ENCODE measurements at places on chromosomes 12 and 14. TPM values are rescaled to one million over a fixed set of nuclear protein-coding genes. Genes with fewer than 3 reads are reported as not detected.
A peak's percentile ranks its signal among the peaks of the same experiment; 100 is the strongest.

The SOX5 gene
- total RNA-seq, result 0.34 TPM

The RNF34 gene
- total RNA-seq, result 78.3 TPM

The SLCO1C1 gene
- total RNA-seq, result not detected

The ANO2 gene
- total RNA-seq, result not detected

The APOF gene
- not detected for total RNA-seq

The SYCP3 gene
- total RNA-seq, result 0.50 TPM

DNA sequence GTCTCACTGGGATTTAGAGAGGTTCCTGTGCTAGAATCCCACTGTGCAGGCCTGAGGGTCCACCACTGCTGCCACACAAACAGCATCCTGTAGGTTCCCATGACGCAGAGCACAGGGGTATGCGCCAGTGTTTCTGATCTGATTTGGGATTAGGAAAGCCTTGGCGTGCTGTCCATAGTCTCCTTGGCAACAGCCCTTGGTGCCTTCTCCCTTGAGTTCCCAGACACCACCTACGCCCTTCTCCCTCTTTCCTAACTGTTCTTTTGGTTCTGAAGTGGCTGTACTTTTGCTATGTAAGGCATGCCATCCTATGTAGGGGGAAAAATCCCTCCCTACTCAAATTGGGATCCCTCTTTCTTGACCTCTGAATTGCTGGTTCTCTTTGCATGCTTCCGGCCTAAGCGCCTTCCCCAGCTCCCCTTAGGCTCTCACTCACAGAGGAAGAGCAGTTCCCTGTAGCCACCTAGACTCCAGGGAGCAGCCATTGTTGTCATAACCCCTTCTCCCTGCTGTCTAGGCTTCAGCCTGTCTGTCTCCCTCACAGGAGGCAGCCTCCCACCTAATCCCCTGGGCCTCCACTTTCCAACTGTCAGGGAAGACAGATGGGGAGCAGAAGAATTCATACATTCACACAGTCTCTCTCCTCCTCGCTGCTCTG is 14.8 kb upstream of the RIC8B start:
- H3K27ac ChIP-seq, result peak overlapping the region; percentile 16

GRCh38 chr12:57907281-57907680 is 34.1 kb upstream of the ATP23 start:
- H3K27ac ChIP-seq, result no peak overlapping the region
- peaks cover 5% of the 10 kb centered on the region for H3K4me1 ChIP-seq
- H3K36me3 ChIP-seq, result no peaks in the 10 kb centered on the region
- no peak for DNase-seq
- peaks cover 43% of the 10 kb centered on the region for H3K27me3 ChIP-seq

DNA sequence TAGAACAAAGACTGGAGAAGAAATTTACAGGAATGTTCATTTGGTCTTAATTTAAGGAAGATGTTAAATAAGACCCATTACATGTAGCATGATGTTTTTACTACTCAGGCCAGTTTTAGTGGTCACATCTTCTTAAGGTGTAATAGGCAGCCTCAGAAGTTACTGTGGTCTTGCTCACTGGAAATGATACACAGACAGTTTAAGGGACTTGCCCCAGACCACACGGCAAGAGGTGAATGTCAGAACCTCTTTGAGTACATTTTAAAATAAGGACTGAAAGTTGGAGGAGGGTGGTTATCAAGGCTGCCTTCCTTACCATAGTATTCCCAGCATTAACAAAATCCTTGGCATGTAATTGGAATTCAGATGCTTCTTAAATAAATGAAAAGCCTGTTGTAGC is 37.9 kb downstream of the LRRK2 start:
- H3K27ac ChIP-seq, result no peak overlapping the region
- no peaks in the 10 kb centered on the region for H3K27me3 ChIP-seq
- no peak for DNase-seq
- H3K4me1 ChIP-seq, result no peaks in the 10 kb centered on the region

DNA sequence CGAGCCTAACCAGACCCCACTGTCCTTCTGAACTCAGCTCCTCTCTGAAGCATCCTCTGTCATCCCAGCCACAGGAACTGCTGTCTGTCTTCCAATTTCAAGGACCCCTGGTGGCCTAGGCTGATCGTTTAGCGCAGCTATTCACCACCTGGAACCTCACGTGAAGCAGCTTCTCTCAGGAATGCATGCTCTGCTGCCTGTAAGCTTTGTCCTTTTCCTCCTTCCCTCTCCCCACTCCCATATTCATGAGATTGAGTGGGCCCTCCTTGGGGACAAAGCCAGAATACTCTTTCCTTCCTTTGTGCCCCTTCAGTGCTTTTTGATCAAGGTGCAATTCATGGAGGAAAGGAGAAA is 17.2 kb downstream of the DPF3 start:
- no peak overlapping the region for H3K27ac ChIP-seq
- peaks cover 8% of the 10 kb centered on the region for H3K27me3 ChIP-seq
- no peaks in the 10 kb centered on the region for H3K36me3 ChIP-seq
- H3K4me1 ChIP-seq, result peaks cover 6% of the 10 kb centered on the region

DNA sequence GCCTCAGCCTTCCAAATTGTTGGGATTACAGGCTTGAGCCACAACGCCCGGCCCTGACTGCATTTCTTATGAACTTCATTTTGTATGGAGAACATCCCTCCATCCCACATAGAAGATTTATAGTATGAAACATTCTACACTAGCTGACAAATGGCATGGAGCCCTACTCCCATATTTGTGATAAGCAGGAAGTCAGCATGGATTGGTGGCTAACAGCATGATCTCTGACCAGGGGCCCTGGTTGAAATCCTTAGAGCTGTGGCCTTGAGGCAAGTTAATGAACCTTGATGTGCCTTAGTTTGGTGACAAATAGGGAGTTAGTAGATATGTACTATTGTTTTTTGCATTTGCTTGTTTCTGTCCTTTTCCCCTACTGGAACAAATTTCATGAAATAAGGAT is 12.3 kb downstream of the IFI27L1 start:
- no peaks in the 10 kb centered on the region for H3K36me3 ChIP-seq
- H3K4me1 ChIP-seq, result no peaks in the 10 kb centered on the region
- H3K4me3 ChIP-seq, result no peak overlapping the region

- H3K27ac ChIP-seq, result no peak overlapping the region
- H3K4me1 ChIP-seq, result no peaks in the 10 kb centered on the region
- H3K27me3 ChIP-seq, result peaks cover 24% of the 10 kb centered on the region
- no peaks in the 10 kb centered on the region for H3K36me3 ChIP-seq
- no peak overlapping the region for H3K4me3 ChIP-seq
- DNase-seq, result no peak
These were observed 44.0 kb upstream of the OTX2 start for GRCh38 chr14:56854325-56854724.

GRCh38 chr12:91804533-91804932 is 341.1 kb downstream of the BTG1 start:
- peaks cover 16% of the 10 kb centered on the region for H3K36me3 ChIP-seq
- H3K4me3 ChIP-seq, result no peak overlapping the region
- H3K4me1 ChIP-seq, result peaks cover 6% of the 10 kb centered on the region

DNA sequence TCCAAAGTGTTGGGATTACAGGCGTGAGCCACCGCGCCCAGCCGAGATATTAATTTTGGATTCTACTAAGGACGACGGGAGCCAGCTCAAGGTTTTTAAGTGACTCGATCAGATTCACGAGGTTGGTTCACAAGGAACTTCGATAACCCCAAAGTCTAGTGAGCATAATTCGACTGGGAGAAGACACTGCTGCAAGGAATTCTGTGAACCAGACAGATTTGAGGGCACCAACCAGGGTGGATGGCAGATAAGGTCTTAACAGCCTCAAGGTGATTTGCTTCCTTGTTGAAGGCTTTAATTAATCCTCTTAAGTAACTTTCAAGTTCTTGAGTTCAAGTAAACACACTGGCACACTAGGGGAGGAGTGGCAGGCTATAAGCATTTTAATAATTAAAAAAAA is 1.1 kb upstream of the KLHDC2 start:
- H3K4me3 ChIP-seq, result peak overlapping the region; percentile 96
- peaks cover 9% of the 10 kb centered on the region for H3K36me3 ChIP-seq
- H3K4me1 ChIP-seq, result peaks cover 31% of the 10 kb centered on the region
- no peak for DNase-seq
- H3K27ac ChIP-seq, result peak overlapping the region; percentile 100

- no peak for DNase-seq
- H3K27me3 ChIP-seq, result no peaks in the 10 kb centered on the region
- no peaks in the 10 kb centered on the region for H3K4me1 ChIP-seq
- no peak overlapping the region for H3K27ac ChIP-seq
- H3K4me3 ChIP-seq, result no peak overlapping the region
These were observed 69.0 kb upstream of the RERGL start for GRCh38 chr12:18158774-18159557.

GRCh38 chr14:74913986-74914573 is 9.0 kb downstream of the RPS6KL1 start:
- no peaks in the 10 kb centered on the region for H3K36me3 ChIP-seq
- H3K4me3 ChIP-seq, result no peak overlapping the region
- no peak for DNase-seq
- no peak overlapping the region for H3K27ac ChIP-seq
- no peaks in the 10 kb centered on the region for H3K27me3 ChIP-seq

DNA sequence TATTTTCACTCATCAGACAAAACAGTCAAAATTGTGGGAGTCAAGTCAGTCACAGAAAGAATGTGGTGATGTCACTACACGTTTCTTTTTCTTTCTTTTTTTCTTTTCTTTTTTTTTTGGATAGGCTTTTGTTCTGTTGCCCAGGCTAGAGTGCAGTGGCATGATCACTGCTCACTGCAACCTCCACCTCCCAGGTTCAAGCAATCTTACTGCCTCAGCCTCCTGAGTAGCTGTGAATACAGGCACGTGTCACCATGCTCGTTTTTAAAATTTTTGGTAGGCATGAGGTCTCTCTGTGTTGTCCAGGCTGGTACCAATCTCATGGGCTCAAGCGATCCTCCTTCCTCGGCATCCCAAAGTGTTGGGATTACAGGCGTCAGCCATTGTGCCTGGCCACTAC is 2.3 kb downstream of the CLECL1 start:
- H3K4me3 ChIP-seq, result peak overlapping the region; percentile 89
- no peak for DNase-seq
- H3K27me3 ChIP-seq, result no peaks in the 10 kb centered on the region
- H3K27ac ChIP-seq, result peak overlapping the region; percentile 93
- H3K4me1 ChIP-seq, result peaks cover 66% of the 10 kb centered on the region

- no peaks in the 10 kb centered on the region for H3K27me3 ChIP-seq
- H3K27ac ChIP-seq, result no peak overlapping the region
- no peaks in the 10 kb centered on the region for H3K36me3 ChIP-seq
- H3K4me3 ChIP-seq, result no peak overlapping the region
These were observed 85.2 kb downstream of the PLCZ1 start for GRCh38 chr12:18652596-18652995.

DNA sequence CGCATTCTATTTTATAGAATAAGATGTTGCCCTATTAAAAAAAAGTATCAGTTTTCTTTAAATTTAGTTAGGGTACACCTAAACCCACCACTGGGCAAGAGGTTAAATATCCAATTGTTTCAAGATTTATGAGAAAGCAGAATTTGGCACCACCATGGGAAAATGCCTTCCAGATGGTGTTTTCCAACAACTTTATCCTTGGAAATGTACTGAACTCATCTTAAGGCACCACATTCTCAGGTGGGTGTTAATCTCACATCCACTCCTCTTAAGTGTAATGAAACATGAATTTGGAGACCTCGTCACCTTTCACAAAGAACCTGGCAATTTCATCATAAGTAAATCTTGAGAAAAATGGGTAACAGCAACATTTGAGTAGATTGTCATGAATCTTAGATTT is 13.1 kb downstream of the CBX5 start:
- no peak overlapping the region for H3K4me3 ChIP-seq
- peaks cover 42% of the 10 kb centered on the region for H3K36me3 ChIP-seq
- no peak for DNase-seq
- no peak overlapping the region for H3K27ac ChIP-seq

- peaks cover 6% of the 10 kb centered on the region for H3K27me3 ChIP-seq
- no peak for DNase-seq
- H3K4me1 ChIP-seq, result no peaks in the 10 kb centered on the region
- H3K36me3 ChIP-seq, result no peaks in the 10 kb centered on the region
These were observed 15.0 kb downstream of the ACACB start for GRCh38 chr12:109131154-109132050.

DNA sequence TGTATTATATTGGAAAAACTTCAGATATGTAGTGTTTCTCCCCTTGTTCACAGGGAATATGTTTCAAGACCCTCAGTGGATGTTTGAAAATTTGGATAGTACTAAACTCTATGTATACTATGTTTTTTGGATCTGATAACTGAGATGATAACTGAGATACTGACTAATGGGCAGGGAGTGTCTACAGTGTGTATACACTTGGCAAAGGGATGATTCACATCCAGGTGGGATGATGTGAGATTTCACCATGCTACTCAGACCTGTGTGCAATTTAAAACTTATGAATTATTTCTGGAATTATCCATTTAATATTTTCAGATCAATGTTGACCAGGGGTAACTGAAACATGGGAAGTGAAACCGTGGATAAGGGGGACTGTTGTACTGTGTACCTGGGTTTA is 13.8 kb downstream of the RAD51B start:
- DNase-seq, result no peak
- no peak overlapping the region for H3K4me3 ChIP-seq
- H3K27ac ChIP-seq, result no peak overlapping the region
- no peaks in the 10 kb centered on the region for H3K4me1 ChIP-seq
- no peaks in the 10 kb centered on the region for H3K27me3 ChIP-seq

DNA sequence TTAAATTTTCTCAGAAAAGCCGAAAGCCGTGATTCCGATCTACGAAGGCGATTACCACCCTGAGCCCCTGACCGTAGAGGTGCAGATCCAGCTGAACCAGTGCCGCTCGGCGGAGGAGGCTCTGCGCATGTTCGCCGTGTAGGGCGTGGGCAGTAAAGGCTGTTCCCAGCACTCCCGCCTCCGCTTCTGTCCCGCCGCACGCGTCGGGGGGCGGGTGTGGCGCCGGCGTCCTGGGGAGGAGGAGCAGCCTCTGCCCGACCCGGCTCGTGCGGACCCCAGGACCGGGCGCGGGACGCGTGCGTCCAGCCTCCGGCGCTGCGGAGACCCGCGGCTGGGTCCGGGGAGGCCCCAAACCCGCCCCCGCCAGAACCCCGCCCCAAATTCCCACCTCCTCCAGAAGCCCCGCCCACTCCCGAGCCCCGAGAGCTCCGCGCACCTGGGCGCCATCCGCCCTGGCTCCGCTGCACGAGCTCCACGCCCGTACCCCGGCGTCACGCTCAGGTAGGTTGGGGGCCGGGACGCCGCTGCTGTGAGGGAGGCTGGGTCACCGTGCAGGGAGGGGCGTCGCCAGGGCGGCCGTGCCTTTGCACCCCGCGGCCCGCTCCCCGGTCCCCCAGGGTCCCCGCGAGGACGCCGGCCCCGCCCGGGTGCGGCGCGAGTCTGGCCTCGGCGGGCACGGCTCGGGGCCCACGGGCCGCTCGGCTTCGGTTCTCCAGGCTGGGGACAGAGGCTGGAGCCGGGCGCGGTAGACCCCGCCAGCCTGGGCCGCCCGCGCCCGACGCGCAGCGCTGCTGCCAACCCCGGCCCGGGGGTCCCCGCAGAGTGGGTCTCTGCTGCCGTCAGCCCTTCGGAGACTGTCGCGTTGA is at the start of gene B3GNT4:
Gene B3GNT4 (plus strand): TSS at position 409 of the 866 bp plus-strand sequence. CDS start 910 bp downstream, outside the sequence.
- H3K27me3 ChIP-seq, result peaks cover 29% of the 10 kb centered on the region
- peak; percentile 45 for DNase-seq
- peaks cover 12% of the 10 kb centered on the region for H3K36me3 ChIP-seq
- H3K4me1 ChIP-seq, result peaks cover 6% of the 10 kb centered on the region
- no peak within 1 kb of the TSS for H3K27ac ChIP-seq
